Stimulated activated CD4-positive, alpha-beta T cell treated with anti-CD3 and anti-CD28 coated beads, Interleukin-2, amount 100 ng/mL, for 24 hours (primary cell): ENCODE measurements at places on chromosomes 2 and 18.

- no peak for DNase-seq
Measured at GRCh38 chr18:33505798-33506197, 65.3 kb upstream of the CCDC178 start.

DNA sequence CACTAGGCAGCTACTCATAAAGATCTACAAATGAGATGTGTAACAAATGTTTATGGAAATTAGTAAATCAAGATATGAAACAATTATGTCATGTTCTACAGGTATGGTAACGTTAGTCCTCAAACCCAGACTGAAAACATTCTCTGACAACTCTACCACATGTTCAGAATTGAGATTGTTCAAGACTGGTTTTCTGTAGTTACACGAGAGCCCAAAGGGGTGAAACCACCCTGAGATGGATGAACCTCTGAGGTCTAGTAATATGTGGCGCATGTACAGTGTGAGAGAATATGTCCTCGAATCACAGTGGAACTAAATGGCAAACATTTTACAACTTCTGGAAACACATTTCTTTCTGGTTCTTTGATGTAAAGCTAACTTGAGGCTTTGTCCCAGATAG, 614.3 kb downstream of the ZEB2 start:
- no peak for DNase-seq

GRCh38 chr2:32825291-32825712, 121.5 kb upstream of the LTBP1 start:
- no peak for DNase-seq

- DNase-seq = no peak
Measured at GRCh38 chr18:56501896-56502295, 136.5 kb downstream of the TXNL1 start.

DNA sequence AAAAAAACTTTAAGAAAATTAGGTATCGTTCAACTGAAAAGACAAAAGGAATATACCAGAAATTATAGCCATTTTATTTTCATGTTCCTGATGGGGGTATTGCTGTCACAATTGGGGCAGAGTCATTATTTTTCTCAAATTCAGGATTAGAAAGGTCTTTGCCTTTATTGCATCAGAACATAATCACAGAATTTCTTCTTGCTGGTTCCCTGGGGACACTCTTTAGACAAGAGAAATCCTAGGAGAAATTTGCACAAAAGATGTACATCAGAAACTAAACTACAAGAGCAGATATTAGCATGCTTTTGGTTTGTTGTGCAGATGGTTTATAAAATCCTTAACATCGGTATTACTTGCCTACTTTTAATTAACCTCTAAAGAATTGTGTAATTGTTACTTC, 103.2 kb downstream of the NCOA1 start:
- no peak for DNase-seq

DNA sequence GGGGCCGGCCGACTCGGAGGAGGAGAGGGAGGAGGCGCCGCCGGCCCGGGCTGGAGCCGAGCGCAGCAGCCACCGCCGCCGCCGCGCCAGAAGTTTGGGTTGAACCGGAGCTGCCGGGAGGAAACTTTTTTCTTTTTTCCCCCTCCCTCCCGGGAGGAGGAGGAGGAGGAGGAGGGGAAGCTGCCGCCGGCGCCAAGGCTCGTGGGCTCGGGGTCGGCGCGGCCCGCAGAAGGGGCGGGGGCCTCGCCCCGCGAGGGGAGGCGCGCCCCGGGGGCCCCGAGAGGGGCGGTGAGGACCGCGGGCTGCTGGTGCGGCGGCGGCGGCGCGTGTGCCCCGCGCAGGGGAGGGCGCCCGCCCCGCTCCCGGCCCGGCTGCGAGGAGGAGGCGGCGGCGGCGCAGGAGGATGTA, 316 bp downstream of the CRIM1 start:
- DNase-seq = no peak

- no peak for DNase-seq
Measured at GRCh38 chr2:3098231-3098630, 279.4 kb downstream of the EIPR1 start.

GRCh38 chr2:174024524-174025270, 59.5 kb upstream of the SP3 start:
- DNase-seq = no peak

- no peak for DNase-seq
Measured at GRCh38 chr2:85231952-85232351, 95.8 kb downstream of the TGOLN2 start.

DNA sequence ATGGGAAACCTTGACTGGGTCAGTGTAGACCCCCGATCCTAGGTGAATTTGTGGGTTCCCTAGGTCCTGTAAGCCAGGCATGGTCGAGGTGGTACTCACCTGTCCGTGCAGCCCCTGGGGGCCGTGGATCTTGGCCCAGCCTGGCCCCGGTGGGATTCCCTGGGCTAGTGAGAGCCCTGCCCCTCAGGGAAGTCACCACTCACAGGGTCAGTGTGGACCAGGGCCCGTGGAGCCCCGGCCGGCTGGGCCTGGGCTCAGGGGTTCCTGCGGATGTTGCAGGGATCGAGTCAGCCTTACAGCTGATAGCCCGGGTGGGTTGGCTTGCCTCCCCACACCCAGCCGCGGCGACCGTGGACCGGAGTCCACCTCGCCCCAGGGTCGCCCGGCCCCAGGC, 528 bp downstream of the ATG9A start:
- DNase-seq = no peak

- no peak for DNase-seq
Measured at GRCh38 chr18:7370802-7371201, 139.9 kb downstream of the LRRC30 start.
